ENCODE measurements at places on chromosomes 6 and 20.

DNA sequence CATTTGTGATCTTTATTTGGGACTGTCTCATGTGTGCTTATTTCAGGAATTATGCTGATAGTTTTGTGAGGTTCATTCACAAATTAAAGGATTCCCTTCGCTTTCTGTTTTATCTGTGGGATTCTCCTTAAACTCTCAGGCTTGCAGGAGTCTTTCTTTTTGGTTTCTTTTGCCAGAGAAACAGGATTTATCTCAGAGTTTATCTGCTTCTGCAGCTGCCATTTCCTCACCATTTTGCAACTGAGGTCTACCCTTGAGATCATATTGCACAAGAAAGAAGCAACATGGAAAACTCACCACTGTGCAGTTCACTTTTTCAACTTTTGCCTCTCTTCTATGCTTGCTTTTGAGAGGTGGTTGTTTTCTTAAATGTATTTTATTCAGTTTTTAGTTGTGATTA is 201.0 kb downstream of the PRL start:
- DNase-seq: no peak

DNA sequence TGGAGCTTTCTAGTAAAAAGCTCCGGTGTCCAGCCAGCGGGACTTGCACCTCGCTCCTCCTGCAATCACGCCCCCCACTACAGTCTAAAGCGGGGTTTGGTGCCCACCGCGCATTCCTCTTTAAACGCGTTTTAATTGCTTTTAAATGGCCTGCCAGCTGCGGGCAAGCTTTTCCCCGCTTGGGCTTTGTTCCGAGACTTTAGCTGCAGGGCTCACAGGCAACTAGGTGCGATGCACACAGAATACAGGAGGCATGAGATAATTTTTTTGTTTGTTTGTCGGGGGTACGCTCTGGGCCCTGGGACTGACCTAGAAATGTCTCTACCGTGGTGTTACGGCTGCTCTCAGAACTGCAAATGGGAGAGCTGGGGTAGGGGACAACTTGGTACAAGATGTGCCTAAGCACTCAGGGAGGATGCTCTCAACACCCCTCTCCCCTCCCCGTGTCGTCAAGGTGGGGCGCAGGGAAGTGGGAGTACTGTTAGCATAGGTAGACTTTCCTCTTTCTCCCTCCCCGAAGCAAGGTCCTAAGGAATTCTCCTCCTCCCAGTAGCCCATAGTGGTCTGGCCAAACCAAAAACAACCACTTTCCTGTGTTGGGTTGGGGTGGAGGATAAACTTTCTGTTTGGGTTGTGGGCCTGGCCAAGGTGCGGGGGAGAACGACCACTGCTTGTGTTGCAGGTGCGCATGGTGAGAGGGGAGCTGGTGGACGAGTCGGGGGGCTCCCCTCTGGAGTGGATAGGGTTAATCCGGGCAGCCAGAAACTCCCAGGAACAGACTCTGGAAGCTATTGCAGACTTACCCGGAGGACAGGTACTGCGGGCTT is 1.6 kb downstream of the PRDM13 start:
- no peak for DNase-seq

GRCh38 chr20:6726761-6727160 is 40.7 kb upstream of the BMP2 start:
- DNase-seq: no peak

GRCh38 chr6:129110690-129111343 is 227.9 kb downstream of the LAMA2 start:
- no peak for DNase-seq

GRCh38 chr6:109441069-109441816 is 719 bp downstream of the SMPD2 start:
- no peak for DNase-seq

DNA sequence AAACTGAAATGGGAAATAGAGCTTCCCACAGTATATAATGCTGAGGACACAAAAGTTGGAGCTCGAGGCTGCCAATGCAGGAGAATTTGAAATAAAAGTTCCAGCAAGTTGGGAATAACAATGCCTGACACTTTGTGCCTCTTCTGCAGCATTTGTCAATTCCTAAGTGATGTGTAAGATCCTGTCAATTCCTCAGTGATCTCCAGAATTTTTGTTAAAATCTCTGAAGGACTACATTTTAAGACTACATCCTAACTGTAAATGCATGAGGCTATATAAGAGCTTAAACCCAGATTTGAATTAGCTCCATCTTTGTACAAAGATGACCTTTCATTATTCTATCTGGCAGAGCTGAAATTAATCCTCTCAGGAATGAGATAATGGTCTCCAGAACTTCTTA is 208.2 kb downstream of the COL12A1 start:
- no peak for DNase-seq

DNA sequence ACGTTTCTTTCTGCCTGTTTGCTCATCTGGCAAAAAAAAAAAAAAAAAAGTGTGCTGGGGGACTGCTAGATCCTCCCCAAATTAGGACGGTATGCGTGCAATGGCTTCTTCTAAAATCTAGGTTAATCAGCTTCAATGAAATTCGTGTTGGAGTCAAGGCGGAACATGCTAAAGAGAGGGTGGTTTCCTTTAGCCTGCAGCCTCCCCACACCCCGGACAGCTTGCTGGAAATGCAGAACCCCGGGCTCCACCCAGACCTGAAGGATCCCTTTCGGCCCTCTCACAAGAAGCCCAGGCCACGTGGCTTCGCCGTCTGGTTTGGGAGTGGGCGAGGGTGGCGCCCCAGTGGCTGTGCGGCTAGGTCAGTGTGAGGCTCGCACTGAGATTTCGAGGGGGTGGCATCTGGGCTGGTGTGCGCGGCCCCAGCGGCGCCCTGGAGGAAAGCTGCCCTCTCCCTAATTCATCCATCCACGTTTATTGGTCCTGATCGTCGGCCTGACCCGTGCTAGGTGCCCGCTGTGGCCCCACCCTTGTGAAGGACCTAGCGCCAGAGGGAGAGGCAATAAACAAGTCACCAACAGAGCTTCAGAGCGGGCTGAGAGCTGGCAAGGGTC is 49.0 kb downstream of the APCDD1L start:
- DNase-seq: no peak

DNA sequence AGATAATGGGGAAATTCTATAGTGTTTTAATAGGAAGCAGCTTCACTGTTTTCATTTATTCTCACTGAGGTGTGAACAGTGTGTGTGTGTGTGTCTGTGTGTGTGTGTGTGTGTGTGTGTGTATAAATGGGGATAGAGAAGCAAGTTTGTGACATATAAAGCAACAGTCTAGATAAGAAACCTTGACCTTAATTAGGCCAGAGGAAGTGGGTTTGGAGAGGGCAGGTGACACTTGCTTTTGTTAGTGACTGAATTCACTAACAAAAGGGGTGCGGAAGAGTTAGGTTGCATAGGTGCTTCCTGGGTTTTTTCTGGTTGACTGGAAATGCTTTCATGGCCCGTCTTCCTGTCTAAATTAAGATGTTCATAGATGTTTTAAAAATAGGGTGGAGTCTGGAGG is 515.7 kb upstream of the FLRT3 start:
- DNase-seq: no peak

- DNase-seq: no peak
These were observed 187.6 kb downstream of the DTNBP1 start for GRCh38 chr6:15475261-15475660.

DNA sequence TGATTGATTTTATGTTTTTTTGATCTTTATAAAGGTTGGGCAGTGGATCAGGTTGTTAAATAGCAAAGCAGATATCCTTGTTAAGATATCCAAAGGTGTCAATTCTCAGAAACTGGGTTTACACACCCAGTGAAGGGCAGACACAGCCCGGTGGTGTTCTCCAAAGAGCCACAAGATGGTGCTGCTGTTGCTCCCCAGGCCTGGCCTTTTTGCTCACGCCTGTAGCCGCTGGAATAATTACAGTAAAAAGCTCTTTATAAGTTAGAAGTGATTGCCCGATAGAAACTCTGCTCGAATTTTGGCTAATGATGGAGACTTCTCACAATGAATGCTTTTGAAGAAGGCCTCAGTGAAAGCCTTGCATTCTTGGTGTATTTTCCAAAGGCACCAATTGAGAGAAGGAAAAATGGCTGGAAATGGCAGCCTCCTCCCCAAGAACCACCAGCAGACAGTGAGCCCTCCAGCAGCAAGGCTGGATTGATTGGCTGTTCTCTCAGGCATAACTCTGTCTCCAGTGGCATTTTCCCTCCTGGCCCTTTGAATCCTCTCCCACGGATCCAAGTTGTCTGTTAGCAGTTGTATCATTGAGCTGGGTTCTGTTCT is 120.5 kb upstream of the CHD6 start:
- peak; percentile 16 for DNase-seq

DNA sequence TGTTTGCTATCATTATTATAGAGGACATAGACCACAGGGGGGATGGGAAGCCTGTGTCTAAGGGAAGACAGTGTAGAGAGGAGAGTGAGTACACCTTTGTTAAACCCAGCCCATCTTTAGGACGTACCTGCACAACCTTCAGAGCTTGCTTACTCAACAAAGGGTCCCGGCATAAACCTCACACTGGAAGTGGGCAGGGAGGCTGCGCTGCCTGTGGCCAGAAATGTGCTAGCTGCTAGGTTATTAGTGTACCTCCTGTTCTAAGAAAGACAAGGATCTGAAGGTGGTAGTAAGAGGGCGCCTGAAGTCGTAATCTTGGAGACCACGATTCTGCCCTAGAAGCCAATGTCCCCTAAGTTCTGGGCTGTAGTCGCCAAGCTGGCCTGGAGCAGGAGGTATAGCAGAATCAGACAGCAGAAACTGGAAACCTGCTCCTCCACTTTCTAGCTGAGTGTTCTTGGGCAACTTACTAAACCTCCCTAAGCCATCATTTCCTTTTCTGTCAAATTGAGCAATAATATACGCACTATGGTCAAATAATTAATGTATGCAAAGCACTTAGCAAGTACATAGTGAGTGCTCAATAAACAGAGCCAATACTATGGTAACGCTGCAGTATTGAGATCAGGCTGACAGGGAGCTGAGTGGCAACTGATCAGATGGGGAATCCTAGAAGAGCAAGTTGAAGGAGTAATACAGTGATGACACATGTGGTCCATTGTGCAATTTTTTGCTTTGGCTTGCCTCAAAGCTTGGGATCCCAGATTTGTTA is 16.8 kb upstream of the AKIRIN2 start:
- DNase-seq: no peak

- no peak for DNase-seq
These were observed 3.9 kb upstream of the CST9 start for GRCh38 chr20:23609486-23610109.

GRCh38 chr6:56288347-56288746 is 41.0 kb upstream of the COL21A1 start:
- no peak for DNase-seq

GRCh38 chr6:72589096-72589495 is 32.8 kb upstream of the KCNQ5 start:
- no peak for DNase-seq

- no peak for DNase-seq
These were observed 3.0 kb downstream of the DEFB115 start for GRCh38 chr20:31260326-31260932.

DNA sequence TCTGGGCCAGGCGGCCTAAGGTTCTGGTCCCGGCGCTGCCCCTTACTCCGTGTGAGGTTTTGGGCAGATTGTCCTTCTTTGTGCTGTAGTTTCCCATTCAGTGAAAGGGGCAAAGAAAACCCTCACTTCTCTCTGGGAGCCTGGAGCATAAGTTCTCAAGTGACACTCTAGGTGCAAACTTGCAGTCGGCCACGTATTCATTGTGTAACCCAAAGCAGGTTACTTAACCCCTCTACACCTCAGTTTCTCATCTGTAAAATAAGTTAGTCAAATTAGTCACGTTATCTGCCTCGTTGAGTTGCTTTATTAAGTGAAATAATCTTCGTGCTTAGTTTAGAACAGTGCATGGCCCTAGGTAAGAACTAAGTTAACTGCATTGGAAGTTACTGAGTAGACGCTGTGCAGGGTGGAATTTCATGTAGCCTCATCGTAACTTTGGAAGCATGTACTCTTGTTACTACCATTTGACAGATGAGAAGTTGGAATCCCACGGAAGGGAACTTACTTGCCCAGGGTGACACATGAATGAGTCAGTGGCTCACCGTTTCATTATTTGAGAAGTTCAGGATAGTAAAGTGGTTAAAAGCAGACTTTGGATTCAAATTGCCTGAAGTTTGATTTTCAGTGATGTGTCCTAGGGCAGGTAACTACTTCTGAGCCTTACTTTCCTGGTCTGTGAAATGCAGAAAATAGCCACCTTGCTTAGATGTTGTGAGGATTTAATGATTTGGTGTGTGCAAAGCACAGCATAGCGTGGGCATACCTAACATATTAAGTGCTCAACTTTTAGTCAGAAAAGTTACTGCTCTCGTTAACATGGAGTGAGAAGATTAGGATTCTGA is 556 bp upstream of the MROH8 start:
- no peak for DNase-seq

- no peak for DNase-seq
These were observed 511 bp upstream of the CLIC1 start for GRCh38 chr6:31736768-31737314.

GRCh38 chr6:107598091-107598490 is 108.2 kb downstream of the SOBP start:
- DNase-seq: no peak

DNA sequence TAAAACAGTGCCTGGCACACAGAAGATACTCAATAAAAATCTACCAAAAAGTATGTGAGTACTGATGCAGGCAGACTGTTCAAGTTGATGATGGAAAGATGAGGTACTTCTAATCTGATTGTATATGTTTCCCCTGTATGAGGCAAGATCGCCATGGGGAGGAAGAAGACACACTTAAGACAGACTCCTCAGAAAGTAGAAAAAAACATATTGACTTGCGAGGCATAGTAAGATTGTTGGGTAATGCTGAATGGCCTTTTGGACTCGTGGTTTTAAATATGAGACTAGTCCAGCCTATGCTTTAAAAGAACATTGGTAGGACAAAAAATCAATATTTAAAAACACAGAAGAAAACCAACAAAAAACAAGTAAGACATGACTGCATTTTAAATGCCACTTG is 72.6 kb downstream of the SHPRH start:
- DNase-seq: no peak

DNA sequence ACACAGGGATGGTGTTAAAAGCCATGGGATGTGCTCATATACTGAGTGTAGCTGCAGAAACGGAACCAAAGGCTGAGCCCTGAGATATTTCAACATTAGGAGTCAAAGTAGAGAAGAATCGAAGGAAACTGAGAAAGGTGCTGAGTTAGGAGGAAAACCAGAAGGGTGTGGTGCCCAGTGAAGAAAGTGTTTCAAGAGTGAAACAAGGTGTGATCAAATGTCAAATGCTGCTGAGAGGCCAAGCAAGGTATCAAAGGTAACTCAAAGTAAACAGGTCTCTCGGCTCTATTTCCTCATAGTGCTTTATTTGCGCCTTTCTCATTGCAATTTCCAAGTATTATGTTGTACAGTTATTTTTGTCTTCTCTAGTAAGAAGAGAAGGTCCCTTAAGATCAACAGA is 94.1 kb downstream of the PRDM1 start:
- no peak for DNase-seq

GRCh38 chr20:46330072-46330763 is 21.9 kb upstream of the CDH22 start:
- DNase-seq: no peak

- no peak for DNase-seq
These were observed 180.7 kb downstream of the BTBD3 start for GRCh38 chr20:12098421-12098820.

DNA sequence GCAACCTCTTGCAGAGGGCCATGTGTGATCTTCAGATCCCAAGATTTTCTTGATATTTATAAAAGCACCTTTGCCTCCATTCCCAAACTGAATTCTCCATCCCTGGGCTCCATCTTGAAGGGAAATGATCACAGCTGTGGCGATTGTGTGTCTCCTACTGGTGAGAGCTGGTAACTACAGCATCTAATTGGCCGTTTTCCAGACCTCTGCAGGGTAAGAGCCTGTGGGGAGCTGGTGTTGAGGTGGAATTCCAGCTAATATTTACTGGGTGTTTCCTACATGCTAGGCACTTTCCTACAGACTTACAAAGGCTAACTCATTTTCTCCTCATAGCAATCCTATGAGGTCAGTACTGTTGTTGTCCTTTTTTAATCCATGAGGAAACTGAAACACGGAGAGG is 59.2 kb upstream of the FNDC1 start:
- DNase-seq: no peak
